ENCODE measurements at places on chromosomes 11 and 22.

DNA sequence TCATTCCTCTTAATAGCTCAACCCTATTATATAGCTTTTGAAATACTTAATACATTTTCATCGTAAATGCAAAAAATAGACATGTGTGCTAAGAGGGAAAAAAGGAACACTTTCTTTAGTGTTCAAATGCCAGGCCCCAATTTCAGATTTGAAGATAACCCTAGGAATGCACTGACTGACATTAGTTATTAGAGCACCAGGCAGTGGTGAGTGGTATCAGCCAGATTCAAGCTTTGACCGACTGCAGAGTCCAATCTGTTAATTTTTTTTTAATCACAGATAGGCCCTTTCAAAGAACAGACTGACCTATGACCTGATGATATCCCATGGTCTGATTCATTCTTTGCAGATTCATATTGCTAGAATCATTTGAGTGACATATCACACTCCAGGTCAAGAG is 874.2 kb upstream of the CHORDC1 start:
- DNase-seq: no peak

GRCh38 chr11:73053964-73054363 is 88.2 kb downstream of the FCHSD2 start:
- DNase-seq: no peak

- DNase-seq: no peak
These were observed 18.6 kb upstream of the CD5 start for GRCh38 chr11:61083601-61084147.

DNA sequence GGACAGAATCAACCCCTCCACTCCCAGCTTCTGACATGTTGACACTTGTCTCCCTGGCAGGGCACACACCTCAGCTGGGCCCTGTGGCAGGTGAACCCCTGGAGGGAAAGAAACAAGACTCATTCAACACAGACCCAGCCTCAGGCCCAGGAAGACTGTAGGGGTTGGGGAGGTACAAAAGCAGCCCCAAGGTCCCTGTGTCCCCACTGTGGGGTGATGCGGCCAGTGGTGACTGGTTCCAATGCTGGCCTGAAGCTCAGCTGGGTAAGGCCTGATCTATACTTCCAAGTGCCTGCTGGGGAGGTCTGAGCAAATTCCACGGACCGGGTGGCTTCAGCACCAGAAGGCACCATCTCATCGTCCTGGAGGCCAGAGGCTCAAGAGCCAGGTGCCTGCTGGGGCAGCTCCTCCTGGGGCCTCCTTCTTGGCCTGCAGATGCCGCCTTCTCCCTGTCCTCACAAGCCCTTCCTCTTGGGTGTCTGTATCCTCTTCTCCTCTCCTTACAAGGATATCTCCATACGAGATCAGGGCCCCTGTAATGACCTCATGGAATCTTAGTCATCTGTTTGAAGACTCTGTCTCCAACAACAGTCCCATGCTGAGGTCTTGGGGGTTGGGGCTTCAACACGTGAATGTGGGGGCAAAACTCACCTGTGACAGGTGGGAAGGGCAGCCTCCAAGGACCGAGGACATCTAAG is 1492.1 kb downstream of the BRD1 start:
- DNase-seq: no peak

DNA sequence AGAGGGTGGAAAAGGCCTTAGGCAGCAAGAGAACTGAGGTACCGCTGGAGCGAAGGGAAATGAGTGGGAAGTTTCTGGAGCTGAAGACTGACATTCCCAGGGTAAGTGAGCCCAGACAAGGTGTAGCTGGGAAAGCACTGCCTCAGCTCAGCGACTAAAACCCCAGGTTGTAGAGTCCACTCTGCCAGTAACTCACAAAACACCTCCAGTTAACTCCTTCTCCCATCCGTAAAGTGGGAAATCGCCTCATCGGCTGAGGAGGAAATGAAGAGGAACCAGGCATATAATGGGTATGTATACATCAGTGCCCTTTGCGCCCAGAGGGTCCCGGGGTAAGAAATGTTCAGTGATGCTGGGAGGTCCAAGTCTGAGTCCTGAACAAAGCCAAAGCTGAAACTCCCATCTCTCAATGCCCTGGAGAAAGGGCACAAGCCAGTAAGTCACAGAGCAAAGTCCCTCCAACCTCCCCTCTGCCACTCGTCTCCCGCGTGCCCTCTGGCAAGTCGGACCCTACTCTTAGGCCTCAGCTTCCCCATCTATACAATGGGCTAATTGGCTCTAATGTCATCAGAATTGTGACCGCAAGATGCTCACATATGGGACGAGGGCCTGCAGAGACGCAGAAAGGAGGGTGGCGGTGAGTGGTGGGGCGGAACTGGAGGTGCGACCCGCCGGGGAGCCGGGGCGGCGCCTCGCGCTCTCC is 588 bp downstream of the VPS37C start:
- no peak for DNase-seq

DNA sequence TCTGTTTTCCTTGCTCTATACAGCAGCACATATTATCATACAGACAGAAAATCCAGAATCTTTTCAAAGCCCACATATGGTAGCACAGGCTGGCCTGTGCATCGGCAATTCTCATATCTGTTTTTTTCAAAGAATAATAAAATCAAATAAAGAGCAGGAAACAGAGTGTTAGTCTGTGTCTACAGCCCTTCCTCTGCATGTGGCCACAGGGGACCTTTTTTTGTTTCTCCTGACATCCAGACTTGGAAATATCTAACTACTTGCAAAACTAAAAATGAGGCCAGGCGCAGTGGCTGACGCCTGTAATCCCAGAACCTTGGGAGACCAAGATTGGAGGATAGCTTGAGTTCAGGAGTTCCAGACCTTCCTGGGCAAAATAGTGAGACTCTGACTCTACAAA is 20.3 kb downstream of the LAYN start:
- DNase-seq: no peak

- DNase-seq: no peak
These were observed 44.3 kb upstream of the HMGXB4 start for GRCh38 chr22:35212996-35213395.

DNA sequence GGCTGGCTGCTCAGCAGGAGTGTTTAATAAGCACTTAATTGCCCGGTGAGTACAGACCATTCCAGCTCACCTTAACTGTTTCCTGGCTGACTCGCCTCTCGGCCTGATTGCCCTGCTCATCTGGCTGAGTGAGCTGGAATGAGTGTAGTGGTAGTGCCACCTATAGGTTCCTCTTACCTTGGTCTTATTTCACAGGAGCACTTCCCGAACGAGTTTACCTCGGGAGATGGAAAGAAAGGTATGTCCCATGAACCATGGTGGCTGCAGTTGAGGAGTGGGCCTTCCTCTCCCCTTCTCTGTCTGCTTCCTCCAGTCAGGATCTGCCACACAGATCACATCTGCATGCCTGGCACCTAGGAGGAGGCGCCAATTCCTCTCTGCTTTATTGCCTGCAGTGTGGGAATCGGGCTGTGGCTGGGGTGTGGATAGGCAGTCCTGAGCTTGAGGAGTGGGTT is 26.7 kb downstream of the UPB1 start:
- peak; percentile 42 for DNase-seq

DNA sequence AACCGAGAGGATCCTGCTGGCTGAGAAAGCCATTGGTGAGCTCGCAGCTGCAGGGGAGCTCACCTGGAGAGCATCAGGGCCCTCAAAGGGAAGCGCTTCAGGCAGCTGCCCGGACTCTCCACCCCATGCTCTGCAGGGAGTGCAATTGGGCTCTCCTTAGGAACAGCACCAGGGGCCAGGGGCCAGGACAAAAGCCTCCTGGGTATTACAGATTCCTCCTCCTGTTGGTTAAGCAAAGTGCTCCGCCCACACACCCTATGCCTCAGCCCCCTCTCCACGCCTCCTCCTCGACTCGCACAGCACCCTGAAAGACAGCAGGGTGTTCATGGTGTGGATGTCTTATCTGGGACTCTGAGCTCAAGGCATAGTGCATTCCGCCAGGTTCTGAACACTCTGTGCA is 139.9 kb downstream of the SHANK2 start:
- no peak for DNase-seq

GRCh38 chr11:102323542-102324251 is 6.4 kb downstream of the BIRC3 start:
- DNase-seq: peak; percentile 77

- DNase-seq: no peak
These were observed 27.3 kb upstream of the L3MBTL2 start for GRCh38 chr22:41177622-41178424.

DNA sequence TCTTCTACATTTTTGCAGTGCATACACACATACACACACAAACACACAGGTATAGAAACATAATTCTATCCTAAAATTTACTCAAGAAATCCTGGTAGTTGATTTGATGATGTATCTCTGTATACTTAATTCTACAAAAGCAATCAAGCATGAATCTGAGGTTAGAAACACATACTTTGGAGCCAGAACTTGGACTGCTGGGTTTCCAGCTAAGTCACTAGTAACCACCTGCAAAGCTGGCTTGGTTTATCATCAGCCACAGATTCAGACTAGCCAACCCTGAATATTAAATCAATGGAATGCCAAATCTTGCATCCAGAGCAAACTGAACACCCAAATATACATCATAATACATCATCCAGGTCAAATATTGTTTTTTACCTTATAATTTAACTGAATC is 24.8 kb upstream of the POU2AF2 start:
- peak; percentile 60 for DNase-seq

DNA sequence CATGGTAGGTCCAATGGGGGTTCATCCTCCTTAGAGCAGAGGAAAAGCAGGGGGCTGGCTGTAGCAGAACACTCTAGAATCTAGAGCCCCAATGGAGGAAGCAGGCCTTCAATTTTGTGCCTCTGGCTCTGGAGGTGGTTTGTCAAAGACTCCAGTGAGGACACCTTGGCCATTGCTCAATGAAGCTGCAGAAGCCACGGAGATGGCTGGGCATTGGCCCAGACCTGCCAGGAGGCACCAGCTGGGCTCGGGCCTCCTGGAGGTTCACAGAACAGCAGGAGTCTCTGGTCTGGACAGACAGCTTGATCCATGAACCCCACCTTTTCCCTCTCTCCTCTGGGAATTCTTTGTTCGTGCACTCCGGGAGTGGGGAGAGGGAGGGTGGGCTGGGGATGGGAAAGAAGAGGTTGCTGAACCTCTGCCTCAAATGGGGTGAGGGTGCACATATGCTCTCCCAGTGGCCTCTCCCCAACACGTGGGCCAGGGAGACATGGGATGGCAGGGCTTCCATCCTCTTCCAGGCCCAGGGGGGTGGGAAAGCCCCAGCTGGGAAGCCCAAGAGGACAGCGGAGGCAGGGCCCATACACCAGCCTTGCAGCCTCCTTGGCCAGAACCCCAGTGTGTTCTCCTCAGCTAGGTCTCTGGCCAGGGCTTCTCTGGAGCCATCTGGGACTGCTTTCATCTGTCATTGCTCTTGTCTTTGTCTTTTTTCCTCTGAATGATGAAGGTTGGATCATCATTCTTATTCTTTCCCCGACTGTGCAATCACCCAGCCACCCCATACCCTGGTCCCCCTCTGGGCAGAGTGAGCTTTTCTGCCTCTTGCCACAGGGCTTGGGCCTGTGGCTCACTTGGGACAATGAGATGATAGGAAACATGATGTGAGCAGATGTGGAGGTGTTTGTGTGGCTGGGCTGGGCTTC is 1019.4 kb downstream of the BRD1 start:
- no peak for DNase-seq

DNA sequence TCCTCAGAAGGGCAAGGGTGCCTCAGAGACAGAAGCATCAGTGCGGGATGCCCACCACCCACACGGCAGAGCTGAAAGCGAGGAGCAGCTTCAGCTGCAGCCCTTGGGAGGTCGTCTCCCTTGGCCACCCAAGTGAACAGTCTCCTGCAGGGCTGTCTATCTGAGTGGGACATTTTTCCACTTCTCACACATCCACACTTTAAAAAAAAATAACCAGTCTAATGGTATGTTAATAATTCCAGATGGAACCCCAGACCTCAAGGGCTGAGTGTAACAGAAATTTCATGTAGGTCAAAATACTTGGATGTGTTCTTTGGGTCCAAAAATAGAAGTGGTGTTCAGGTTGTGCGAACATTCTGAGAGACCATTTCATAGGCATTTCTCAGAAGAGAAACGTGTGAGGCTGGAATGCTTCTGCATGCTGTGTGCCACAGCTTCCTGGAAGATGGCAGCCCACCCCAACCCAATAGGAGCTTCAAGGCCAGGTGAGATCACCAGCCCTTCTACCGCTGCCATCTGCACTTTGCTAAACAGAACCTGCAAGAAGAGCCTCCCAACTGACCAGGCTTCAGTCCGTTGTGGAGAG is 623.2 kb downstream of the OPCML start:
- DNase-seq: no peak

DNA sequence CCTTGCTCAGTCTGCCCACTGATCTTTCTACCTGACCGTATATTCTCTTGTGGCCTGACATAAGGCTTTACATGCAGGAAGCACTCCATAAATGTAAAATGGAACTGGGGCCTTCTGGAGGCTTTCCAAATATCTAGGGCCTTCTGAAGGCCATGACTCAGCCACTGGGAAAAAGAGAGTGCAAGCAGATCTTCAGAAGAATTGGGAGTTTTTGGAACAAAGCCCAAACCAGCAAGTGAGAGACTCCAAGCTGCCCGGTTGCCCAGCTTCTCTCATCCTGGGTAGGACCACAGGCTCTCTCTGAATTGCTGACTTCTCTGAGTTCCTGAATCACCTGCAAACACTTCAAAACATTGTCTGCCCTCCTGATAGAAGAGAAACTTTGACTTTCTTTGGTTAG is 107.9 kb upstream of the BMAL1 start:
- DNase-seq: peak; percentile 93

DNA sequence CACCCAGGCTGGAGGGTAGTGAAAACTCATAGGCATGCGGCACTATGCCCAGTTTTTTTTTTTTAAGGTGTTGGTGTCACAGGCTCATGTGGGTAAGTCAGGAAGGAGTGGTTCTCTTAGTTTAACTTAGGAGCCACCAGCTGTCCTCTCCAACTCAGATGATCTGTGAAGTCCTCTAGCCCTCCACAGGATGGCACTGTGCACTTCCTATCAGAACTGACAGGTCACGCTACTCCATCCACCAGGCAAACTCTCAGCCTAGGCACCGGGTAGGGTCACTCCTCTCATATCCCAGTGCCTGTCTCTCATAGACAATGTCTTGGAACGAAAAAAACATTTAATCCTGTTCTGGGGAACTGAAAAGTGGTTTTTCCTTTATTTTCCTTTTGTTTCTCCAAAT is 16.5 kb downstream of the NAP1L4 start:
- no peak for DNase-seq

DNA sequence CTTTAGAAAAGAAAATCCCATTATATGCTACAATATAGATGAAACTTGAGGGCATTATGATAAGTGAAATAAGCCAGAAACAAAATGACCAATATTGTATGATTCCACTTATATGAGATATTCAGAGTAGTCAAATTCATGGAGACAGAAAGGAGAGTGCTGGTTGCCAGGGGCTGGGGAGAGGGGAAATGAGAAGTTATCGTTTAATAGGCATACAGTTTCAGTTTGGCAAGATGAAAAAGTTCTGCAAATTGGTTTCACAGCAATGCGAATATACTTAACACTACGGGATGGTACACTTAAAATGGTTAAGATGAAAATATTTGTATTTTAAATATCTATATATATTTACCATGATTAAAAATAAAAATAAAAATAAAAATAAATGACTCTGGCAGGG is 31.1 kb upstream of the RDX start:
- DNase-seq: no peak

DNA sequence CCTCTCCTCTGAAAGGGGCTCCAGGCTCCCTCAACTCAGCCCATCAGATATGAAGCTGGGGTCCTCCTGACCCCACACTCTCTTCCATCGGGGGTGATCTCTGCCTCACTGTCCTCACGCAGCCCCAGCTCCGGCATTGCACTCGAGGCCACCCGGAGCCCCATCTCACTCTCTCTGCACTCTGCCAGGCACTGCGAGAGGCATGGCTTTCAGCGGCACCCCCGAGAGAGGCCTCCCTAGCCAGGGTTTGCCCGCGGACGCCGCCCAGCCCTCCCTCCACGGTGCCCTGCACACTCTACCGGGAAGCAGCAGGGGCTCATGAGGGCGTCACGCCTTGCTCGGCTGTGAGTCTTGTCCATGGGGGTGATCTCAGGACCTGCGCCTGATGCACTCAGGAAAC is 436.2 kb downstream of the BRD1 start:
- DNase-seq: no peak
